ENCODE measurements at places on chromosomes 11 and 22.

GRCh38 chr22:32203181-32204039, 1.5 kb downstream of the RFPL2 start:
- DNase-seq, result peak; percentile 88

GRCh38 chr11:72217841-72218240, 1.2 kb downstream of the FOLR2 start:
- DNase-seq, result no peak

- no peak for DNase-seq
Observed at GRCh38 chr11:78835646-78836045, 261.0 kb upstream of the NARS2 start.

DNA sequence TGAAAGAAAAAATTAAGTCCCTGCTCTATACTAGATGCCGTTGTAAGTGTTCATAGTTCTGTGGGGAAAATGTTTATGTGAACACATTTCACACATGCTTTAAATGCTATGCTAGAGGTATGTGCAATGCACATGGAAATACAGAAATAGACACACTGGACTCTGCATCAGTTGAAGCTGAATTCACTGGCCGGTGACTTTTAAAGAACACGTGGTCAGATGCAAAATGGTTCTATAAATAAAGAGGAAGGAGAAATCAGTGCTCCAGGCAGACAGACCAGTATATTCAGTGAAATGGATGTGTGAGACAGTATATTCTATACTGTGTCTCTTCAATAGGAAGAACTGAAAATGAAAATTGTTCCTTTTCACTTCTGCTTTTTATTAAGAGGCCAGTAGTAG, 29.9 kb downstream of the TRPC6 start:
- DNase-seq, result no peak

GRCh38 chr11:28571371-28571770, 463.2 kb downstream of the METTL15 start:
- no peak for DNase-seq

DNA sequence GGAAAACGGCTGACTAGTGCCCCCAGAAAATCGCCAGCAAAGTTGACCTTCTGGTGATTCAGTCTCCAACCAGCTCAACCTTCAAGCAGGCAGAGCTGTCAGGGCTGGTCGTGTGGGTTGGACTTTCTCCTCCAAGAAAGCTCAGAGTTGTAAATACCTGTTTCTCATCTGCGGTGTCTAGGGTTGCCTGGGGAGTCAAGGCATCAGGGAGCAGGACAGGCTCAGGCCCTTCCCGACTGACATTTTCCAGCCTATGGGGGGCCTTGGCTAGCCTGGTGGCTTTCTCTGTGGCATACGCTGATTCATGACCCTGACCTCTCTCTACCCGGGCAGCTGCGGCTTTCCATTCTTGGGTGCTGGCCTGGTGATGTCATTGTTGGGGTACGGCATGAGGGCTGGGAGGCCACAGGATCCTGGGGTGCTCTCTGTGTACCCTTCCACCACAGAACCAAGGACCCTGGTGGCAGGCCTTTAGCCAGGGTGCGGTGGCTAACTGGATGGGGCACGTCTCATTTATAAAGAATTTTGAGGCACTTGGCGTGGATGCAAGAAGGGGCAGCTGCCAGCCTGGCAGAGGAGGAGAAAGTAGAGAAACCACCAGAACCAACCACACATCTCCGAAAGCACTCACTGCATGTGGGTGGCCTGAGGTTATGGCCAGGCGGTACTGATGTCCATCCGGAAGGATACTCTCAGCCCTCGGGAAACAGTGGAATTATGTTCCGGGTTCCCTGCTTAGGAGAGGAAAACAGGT, 64.9 kb downstream of the BCR start:
- no peak for DNase-seq

- DNase-seq, result no peak
Observed at GRCh38 chr11:105103336-105103735, 36.2 kb downstream of the CARD18 start.

- no peak for DNase-seq
Observed at GRCh38 chr22:35292786-35293185, 6.9 kb upstream of the TOM1 start.

DNA sequence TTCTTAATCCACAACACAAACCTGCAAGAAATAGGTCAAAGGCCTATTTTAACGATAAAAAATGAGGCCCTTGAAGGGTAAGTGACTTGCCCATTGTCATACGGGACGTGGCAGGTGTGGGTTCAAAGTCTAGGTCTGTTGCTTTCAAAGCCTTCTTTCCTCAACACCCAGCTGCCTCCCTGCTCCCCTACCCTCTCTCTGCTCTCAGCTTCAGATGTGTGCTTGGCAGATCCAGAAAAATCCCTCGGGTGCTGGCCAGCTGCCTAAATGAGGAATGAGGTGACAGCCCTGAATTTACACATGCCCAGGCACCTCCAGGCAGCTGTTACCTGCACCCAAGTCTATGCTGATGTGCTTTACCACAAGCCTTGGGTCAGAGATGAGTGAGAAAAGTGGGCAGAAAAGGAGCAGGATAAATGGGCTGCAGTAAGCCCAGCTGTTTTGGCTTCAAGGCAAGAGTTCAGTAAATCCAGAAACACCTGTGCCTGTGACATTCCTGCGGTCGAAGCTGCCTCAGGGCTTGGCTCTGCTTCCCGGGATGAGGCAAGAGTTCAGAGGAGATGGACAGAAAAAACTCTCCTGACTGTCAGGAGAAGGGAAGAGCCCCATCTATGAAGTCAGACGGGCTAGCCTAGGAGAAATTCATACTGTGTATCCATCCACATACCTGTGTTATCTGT, 49.9 kb upstream of the LDLRAD3 start:
- DNase-seq, result peak; percentile 84

DNA sequence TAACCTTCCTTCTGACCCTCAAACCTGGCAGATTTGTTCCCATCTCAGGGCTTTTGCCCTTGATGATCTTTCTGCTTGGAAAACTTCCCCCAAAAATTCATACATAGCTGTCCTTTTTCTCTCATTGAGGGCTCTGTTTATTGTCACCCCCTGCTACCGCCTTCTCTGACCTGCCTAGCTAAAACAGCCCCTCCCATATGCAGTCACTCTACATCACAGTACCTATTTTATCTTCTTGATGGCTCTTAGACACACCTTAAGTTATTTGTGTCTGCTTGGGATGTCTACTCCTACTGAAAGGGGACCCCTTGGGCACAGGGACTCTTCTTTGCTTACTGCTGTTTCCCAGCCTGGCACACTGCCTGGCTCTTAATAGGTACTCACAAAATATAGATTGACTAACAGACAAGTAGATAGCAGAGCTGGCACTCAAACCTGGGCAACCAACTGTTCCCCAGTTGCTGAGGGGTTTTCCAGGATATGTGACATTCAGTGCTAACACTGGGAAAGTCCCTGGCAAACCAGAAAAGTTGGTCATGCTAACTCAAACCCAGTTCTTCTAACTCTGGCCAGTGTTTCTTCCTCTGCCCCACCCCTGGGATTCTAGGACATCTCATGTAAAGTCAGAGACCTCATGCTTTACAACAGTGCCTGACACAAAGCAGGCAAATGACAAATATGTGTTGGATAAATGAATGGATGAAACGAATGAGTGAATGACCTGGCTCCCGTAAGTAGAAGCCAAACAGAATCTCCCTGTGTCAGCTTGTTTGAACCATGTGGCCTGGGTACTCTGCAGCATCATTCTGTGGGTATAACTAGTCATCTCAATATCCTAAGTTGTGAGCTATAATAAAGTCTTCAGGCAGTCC, 19.8 kb upstream of the FJX1 start:
- no peak for DNase-seq

All from esophagus muscularis mucosa (tissue), 4 donors.